ENCODE measurements at places on chromosomes 4 and X.
A peak's percentile ranks its signal among the peaks of the same experiment; 100 is the strongest.

- DNase-seq, result no peak
These were observed 14.6 kb upstream of the HNRNPD start for GRCh38 chr4:82388405-82388804.

DNA sequence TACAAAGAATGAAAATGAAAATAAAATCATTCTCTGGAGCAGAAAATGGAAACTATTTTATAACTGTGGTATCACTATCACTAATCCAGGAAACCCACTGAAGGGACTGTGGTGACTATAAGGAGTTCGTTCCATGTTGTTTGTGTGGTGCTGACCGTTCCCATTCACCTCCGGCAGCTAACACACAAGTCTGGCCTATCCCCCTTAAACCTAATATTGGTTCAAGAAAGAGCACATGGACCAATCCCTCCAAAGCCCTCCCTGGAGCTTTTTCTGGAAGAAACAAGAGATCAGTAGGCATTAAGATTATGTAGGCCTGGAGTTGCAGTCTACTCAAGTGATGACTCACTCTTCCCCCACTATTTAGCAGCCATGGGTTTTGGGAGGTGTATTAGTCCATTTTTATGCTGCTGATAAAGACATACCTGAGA, 25.9 kb upstream of the FAM241A start:
- no peak for DNase-seq

GRCh38 chr4:70772929-70773555, 51.3 kb downstream of the RUFY3 start:
- no peak for DNase-seq

GRCh38 chr4:90137555-90137954, 10.4 kb downstream of the CCSER1 start:
- no peak for DNase-seq

DNA sequence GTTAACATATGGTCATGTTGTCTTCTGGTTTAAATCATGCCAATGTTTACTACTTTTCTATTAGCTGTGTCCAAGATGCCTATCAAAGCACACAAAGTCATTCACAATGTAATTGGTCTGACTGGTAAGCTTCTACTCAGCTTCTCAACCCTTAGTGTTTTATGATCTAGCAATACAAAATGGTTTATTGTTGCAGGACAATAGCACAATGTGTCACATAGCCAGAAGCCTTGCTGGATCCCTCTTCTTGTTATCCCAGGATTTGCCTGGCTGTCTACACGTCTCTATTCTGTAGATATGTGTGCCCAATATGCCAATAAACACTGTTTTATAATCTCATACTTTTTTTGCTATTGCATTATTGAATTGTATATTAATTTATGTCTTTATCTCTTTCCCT, 1111.0 kb upstream of the AGA start:
- no peak for DNase-seq

DNA sequence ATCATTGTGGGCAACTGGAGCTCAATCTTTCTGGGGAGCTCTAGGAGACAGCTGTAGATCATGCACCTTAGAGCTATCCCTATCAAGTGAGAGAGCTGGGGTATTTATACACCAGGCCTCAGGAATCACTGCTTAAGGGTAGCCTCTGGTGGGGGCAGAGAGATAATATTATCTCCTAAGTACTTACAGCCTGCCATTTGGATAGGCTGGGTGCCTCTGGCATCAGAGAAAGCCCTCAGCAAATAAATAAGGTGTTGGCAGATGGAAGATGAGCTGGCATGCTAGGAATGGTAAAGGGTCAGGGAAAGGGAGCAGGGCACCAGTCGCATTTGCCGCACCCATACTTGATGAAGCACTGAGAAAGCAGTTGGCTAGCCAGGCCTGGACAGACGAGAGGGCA, 75.9 kb downstream of the HCCS start:
- DNase-seq, result no peak

DNA sequence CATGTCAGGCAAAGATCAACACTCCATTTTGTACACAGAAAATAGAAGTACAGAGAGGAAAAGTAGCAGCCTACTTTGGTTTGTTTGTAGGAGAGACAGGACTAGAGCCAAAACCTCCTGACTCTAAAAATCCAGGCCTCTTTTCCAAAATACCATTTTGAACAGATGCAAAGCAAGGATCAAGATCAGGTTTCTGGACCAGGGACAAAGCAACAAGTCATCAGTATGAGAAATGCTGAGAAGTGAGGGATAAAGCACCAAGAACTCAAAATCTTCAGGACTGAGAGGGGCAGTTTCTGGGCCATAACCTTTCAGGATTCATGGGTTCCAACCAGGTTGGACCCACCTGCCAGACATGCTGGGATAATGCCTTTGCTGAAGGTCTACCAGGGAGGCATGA, 36.6 kb upstream of the MBTPS2 start:
- DNase-seq, result no peak

- peak; percentile 94 for DNase-seq
These were observed 126.5 kb downstream of the ADGRA3 start for GRCh38 chr4:22389240-22389870.

DNA sequence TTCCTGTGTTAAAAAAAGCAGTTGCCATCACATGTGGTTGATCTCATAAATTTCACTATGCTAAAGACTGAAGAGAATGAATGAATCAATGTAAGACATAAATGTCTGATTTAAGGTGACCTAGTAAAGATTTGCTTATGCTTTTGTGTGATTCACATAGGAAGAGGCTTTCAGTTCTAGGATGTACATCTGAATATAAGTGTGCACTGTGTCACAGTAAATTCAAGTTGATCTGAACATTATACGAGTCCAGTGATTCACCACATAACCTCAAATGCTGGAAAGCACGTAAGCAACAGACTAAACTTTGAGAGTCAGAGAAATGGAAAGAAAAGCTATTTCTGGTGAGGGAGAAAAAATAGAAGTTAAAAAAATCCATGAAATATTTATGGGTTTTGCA, 567.9 kb downstream of the EPHA5 start:
- DNase-seq, result no peak

GRCh38 chrX:17405225-17405969, 30.4 kb downstream of the NHS start:
- no peak for DNase-seq

DNA sequence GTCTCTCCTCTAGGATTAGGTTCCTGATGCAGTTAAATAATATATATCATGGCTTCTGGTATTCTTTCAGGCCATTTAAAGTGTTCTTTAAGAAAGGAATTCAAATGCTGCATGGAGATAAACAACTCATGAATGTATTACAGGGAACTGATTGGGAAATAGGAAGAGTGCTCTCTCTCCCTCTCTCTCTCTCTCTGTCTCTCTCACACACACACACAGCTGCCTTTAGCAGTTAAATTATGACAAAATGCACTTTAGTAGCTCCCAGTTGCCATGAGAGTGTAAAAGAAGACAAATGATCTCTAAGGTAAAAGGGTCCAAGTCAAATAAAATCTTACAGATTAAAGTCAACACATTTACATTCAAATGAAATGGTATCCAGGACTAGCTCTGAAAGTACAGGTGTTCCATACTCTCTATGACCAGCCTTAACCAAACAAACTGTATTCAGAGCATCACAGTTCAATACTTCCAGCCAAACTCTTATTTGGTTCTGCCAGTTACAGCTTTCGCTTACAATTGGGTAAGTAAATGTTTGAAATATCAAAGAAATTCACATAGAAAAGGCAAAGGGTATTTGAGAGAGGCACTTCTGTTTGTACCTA, 94.7 kb upstream of the CXXC4 start:
- no peak for DNase-seq

DNA sequence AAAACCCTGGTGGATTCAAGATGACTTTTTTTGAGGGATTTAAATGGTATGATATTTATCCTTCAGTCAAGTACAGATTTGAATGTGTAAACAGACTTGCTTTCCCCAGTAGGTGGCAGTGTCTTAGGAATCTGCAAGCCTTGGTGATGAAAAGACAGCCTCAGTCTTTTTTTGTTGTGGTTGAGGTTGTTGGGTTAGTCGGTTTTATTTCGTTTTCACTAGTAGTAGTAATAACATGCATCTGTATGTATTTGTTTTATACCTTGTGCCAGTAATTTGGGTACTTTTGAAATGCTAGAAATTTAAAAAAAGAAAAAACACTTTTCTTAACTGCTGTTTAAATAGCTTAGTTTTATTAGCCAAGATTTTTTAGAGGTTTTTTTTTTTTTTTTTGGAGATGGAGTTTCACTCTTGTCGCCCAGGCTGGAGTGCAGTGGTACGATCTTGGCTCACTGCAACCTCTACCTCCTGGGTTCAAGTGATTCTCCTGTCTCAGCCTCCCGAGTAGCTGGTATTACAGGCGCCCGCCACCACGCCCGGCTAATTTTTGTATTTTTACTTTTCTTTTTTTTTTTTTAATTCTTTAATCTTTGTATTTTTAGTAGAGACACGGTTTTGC, 39.2 kb downstream of the COPS4 start:
- DNase-seq, result peak; percentile 96

Measured in choroid plexus epithelial cell (primary cell).